ENCODE measurements at places on chromosomes 11 and 22.

DNA sequence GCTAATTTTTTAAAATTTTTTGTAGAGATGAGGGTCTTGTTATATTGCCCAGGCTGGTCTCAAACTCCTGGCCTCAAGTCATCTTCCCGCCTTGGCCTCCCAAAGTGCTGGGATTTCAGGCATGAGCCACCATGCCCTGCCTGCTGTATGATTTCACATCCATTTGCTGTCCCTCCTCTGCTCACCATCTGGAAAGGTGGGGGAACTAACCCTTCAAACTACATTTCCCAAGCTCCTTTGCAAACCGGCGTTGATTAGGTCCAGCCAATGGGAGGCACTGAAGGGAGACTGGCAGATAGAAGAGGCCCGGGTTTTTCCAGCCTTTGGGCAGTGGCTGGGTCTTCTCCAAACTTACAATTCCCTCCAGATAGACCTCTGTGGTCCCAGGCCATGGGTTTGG, 19.3 kb downstream of the RFPL1 start:
- peak; percentile 11 for DNase-seq

GRCh38 chr22:31840585-31840984, 86.8 kb downstream of the DEPDC5 start:
- DNase-seq = no peak

- DNase-seq = peak; percentile 54
Observed at GRCh38 chr11:96112192-96113128, 188.6 kb upstream of the MTMR2 start.

GRCh38 chr22:20319041-20319744, 667 bp downstream of the DGCR6L start:
- no peak for DNase-seq

GRCh38 chr11:103673773-103674172, 362.7 kb upstream of the DDI1 start:
- no peak for DNase-seq

GRCh38 chr11:128549256-128549944, 38.0 kb downstream of the ETS1 start:
- DNase-seq = no peak

- peak; percentile 75 for DNase-seq
Observed at GRCh38 chr11:18775492-18776292, 15.9 kb downstream of the PTPN5 start.

- no peak for DNase-seq
Observed at GRCh38 chr11:119888119-119888518, 159.1 kb upstream of the NECTIN1 start.

DNA sequence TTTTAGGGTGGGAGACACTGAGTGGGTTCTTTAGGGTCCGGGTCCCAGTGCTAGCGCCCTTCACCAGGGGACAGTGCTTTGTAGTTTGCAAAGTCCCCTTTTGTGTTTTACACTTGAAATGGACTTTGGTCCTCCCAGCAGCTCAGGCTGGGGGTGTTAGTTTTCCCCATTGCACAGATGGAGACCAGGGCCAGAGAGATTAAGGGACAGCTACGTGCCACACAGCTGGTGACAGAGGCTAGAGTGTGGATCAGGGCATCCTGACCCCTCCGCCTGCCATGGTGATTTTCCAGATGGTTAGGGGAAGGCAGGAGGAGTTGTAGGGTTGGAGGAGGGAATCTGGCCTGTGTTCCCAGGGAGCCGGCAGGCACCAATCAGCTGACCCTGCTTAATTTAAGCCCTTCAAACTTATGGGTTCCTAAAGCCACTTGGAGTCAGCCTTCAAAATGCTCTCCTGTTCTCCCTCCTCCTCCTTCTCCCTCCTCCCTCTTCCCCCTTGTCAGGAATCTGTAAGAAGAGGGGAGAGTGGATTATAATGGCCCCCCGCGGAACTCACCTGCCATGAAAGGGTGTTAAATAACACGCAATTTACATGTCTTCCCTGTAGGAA, 22.5 kb upstream of the MPPED1 start:
- no peak for DNase-seq
